Activated naive CD8-positive, alpha-beta T cell treated with anti-CD3 and anti-CD28 coated beads for 36 hours (primary cell): ENCODE measurements at places on chromosomes 5 and 9.

GRCh38 chr5:8462565-8462964, 593.6 kb downstream of the MTRR start:
- peaks cover 12% of the 10 kb centered on the region for H3K4me1 ChIP-seq
- H3K27ac ChIP-seq: no peak overlapping the region
- H3K36me3 ChIP-seq: peaks cover 14% of the 10 kb centered on the region

DNA sequence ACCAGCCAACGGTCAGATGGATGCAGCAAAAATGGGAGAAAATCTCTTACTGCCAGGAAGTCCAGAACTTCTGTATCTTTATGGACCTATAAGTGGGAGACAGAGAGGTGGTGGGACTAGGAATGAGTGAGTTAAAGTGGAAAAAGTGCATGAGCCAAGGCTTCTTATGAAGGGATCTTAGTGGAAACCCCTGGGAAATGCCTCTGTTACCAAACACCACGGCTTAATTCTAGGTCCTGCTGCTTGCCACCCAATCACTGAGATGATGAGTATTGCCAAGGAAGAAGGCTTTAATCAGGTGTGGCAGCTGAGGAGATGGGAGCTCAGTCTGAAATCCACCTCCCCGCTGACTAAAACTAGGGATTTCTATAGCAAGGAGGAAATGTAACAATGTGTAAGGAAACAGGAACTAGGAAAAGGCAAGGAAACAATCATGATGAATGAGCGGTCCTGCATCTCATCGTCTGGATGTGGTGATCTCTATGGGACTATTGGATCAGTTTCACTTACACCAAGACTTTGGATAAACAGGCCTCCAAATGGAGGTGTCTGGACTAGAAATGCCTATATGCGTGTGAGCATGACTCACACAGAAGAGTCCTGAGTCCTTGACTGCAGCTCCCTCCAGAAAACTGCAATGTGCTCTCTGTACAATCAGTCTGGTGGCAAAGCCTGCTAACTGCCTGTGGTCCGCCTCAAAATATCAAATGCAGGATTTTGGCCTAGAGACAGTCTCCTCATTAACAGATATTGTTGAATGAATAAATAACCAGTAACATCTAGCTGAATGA, 98.2 kb upstream of the PRR16 start:
- no peaks in the 10 kb centered on the region for H3K4me1 ChIP-seq
- no peaks in the 10 kb centered on the region for H3K36me3 ChIP-seq
- DNase-seq: no peak
- H3K4me3 ChIP-seq: no peak overlapping the region

- H3K36me3 ChIP-seq: no peaks in the 10 kb centered on the region
- H3K27ac ChIP-seq: no peak overlapping the region
- DNase-seq: no peak
- H3K27me3 ChIP-seq: no peaks in the 10 kb centered on the region
- H3K4me1 ChIP-seq: no peaks in the 10 kb centered on the region
These were observed 187.1 kb downstream of the KIF4B start for GRCh38 chr5:155200608-155201007.

DNA sequence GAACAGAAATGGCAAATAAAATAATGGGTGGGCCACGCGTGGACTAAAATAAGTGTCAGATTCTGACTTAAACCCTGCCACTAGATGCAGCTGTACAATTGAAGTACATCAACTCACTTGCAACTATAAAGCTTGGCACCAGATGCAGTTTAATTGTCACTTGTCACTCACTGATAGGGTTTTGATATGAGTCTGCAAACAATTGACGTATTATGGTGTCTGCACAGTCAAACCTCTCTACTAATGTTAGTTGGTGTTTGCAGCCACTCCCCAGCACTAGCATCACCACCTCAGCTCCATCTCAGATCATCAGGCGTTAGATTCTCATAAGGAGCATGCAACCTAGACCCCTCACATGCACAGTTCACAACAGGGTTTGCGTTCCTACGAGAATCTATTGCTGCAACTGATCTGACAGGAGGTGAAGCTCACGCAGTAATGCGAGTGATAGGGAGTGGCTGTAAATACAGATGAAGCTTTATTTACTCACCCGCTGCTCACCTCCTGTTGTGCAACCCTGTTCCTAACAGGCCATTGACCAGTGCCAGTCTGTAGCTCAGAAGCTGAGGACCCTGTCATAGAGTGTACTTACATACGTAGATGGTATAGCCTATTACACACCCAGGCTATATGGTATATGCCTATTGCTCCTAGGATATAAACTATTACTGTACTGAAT, 72.1 kb upstream of the SEMA6A start:
- H3K4me3 ChIP-seq: no peak overlapping the region
- no peak overlapping the region for H3K27ac ChIP-seq
- no peaks in the 10 kb centered on the region for H3K27me3 ChIP-seq
- no peaks in the 10 kb centered on the region for H3K4me1 ChIP-seq
- DNase-seq: no peak

DNA sequence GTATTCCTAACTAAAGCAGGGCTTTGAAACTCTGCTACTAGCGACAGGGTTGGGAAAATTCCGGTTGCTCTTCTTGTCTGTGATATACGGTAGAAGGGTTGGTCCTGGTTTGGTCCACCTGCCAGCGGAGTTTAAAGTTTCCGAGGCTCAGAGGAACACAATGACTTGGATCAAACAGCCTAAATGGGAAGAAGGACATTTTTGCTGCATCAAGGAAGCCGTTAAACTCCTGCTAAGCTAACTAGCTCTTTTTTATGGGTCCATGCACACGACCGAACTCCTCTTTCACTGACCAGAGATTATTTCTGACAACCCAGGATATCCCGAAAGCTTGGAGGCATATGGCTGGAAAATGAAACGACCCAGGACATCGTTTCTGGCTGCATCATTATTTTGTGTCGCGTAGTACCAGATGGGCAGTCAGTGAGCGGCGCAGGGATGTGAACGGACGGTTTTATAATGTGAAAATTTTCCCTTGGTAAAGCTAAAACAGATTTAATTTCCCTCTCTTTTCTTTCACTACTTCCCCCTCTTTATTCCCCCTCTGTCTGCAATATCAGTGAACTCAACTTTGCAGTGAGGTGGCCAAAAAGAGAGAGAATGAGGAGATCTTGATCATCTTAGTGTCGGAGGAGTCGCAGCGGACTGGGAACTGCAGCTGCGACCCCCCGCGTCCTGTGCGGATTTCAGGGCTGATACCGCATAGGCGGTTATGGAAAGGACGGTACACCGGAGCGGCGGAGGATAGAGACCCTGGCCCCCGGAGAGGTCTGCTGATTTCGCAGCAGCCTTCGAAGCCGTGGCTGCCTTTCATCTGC, at the start of gene LURAP1L:
TSS of gene LURAP1L (plus strand) at position 160 of the 818 bp plus-strand sequence. CDS start 696 bp downstream, outside the sequence.
- H3K4me1 ChIP-seq: peaks cover 1% of the 10 kb centered on the region
- no peak within 1 kb of the TSS for H3K4me3 ChIP-seq
- DNase-seq: no peak
- no peak within 1 kb of the TSS for H3K27ac ChIP-seq
- H3K27me3 ChIP-seq: peaks cover 30% of the 10 kb centered on the region

DNA sequence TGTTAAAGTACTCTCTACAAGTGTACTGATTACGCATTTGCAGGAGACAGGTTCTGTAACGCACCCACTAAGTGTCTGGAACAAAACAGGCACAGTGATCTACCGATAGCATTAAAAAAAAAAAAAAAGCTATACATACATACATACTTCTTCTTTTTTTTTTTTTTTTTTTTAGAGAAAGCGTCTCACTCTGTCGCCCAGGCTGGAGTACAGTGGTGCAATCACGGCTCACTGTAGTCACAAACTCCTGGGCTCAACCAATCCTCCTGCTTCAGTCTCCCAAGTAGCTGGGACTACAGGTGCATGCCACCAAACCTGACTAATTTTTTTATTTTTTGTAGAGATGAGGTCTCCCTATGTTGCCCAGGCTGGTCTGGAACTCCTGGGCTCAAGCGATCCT, 7.6 kb downstream of the KIF24 start:
- H3K4me3 ChIP-seq: no peak overlapping the region
- no peak overlapping the region for H3K27ac ChIP-seq
- no peaks in the 10 kb centered on the region for H3K27me3 ChIP-seq
- no peak for DNase-seq
- H3K36me3 ChIP-seq: no peaks in the 10 kb centered on the region
- no peaks in the 10 kb centered on the region for H3K4me1 ChIP-seq
